D721Med (cell line): ENCODE measurements at places on chromosomes 1 and 21.

DNA sequence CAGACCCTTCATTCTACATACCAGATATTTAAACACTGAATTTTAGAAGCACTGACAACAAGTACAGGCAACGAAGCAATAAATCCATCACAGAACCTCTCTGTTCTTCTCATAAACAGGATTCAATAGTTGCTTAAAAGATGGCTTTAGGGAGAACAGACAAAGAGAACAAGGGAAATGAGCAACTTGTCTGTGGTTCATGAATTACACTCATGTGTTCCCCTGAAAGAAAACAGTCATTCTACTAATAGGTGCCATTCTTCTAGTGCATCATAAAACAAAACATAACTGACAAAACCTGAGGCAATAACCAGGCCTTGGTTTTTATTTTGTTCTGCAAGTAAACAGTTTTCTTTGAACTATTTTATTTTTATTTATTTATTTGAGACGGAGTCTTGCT lies 6.8 kb downstream of the GNL2 start:
- no peak for DNase-seq

- no peak for DNase-seq
Measured at GRCh38 chr1:2300851-2301606, 72.9 kb downstream of the SKI start.

DNA sequence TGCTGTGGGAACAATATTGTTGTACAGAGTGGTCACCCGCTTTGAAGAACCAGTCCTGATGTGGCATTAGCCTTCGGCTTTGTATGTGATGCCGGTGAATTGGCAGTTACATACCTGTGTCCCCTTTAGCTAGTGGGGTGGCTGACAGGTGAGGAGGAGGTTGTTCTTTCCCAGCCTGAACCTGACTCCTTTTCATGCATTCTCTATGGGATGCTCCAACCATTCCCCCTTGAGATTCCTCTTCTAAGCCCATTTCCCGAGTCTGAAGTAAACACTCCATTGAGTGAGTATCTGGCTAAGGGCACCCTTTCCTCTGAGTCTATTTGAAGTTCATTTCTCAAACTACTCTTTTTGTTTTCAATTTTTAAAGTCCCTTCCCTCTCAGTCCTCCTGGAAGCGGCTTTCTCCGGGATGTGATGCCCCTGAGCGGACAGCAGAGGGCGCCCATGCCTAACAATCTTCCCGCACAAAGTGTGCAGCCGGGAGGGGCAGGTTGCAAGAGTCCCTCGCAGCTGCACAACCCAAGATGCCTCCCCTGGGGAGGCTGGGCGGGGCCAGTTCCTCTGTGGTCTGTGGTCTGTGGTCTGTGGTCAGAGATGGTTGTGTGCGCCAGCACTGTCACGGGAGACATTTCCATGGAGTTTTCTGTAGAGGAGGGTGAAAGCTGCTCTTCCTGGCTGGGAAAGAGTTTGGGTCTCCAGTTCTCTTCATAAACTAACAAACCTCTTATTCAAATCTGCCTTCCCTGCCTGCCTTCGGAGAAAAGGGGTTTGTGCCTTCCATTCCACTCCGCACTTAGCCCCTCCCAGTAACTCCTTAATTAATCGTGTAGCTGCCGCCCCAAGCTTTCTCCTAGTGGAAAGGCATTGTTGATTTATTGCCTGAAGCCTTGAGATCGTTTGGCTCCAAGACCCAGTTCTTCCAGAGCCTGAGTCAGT lies 36.4 kb upstream of the LMX1A start:
- peak; percentile 85 for DNase-seq

DNA sequence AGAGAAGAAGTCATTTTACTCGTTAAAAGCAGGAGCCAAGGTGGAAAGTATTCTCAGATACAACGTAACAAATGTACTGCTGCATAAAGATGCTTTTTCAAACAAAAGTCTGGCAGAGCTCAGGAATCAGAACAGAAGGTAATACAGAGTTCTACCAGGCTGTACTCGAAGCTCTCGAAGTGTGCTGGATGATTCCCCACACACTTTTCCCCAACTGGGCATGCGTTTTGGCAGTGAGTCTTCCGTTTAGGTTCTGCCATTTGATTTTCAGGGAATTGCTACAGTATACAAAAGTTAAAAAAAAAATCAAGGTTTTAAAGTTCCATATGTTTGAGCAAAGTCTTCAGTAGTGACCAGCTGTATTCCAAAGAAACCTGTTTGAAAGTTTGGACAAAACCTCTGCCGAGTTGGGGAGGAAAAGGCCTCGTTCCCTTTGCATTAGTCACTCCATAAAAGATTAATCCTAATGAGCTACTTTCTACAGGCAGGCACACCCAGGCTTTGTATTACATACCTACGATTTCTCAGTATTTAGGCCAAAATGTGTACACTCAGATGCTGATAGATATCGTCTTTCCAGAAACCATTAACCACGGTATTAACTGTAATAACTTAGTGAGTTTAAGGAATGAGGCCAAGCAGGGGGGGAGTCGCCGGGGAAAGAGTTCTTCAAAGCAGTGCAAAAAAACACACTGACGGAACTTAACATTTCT lies 477.1 kb downstream of the LMO4 start:
- DNase-seq: no peak

- no peak for DNase-seq
Measured at GRCh38 chr1:197961449-197961848, 44.3 kb downstream of the LHX9 start.

- DNase-seq: no peak
Measured at GRCh38 chr21:18248171-18248570, 3.5 kb downstream of the CHODL start.

- no peak for DNase-seq
Measured at GRCh38 chr1:247013391-247013790, 5.5 kb upstream of the ZNF695 start.
